GM23248 (cell line): ENCODE measurements at places on chromosomes 7 and 10. TPM values are rescaled to one million over a fixed set of nuclear protein-coding genes. Genes with fewer than 3 reads are reported as not detected.
A peak's percentile ranks its signal among the peaks of the same experiment; 100 is the strongest.

GRCh38 chr10:17066000-17066399 lies 63.6 kb downstream of the CUBN start:
- H3K4me3 ChIP-seq: no peak overlapping the region
- peaks cover 51% of the 10 kb centered on the region for H3K4me1 ChIP-seq
- DNase-seq: peak; percentile 11
- no peaks in the 10 kb centered on the region for H3K36me3 ChIP-seq

Gene ZPBP
- total RNA-seq: not detected in 2 replicates

Gene FBXL13
- under 0.01 and 0.43 TPM in 2 replicates for total RNA-seq

Gene CFAP46
- total RNA-seq: 0.22 TPM in 1 of 2 replicates, not detected in the other

Gene CYP2C18
- total RNA-seq: not detected in 2 replicates
